ENCODE measurements at places on chromosomes 5 and 9. TPM values are rescaled to one million over a fixed set of nuclear protein-coding genes. Genes with fewer than 3 reads are reported as not detected.

Gene CDH9
- total RNA-seq, result not detected

Gene ADGRD2
- not detected for total RNA-seq

Gene MZB1
- 0.62 TPM for total RNA-seq

Gene CAAP1
- 22.5 TPM for total RNA-seq

Measured in tongue (tissue), 3 donors.